ENCODE measurements at places on chromosomes 1 and 21.

DNA sequence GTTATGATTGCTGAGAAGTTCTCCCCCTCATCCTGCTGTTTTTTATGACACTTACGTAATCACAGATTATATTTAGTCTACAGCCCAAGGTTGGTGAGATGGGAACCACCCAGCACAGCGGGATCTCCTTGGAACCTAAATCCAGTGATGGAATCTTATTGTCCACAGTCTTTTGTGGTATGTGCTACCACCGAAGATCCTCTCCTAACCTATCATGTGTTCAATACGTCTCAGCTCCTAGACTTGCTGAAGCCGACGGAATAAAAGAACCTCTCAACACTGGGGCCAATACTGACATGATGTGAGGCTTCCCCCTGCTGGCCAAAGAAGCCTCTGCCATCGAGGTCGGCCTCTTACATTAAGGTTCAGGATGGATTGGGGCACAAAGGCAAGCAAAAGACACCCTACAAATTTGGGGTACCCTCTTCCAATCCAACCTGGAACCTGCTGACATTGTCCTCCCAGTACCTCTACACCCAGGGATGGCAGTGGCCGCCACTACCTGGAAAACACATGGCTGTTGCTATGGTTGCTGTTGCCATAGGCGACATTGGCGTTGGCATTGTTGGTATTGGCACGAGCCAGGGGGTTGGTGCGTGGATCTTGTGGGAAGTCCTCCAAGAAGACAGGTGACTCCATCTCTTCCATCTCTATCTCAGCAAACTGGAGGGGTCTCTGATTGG is 19.4 kb upstream of the KIF21B start:
- peak; percentile 80 for DNase-seq

DNA sequence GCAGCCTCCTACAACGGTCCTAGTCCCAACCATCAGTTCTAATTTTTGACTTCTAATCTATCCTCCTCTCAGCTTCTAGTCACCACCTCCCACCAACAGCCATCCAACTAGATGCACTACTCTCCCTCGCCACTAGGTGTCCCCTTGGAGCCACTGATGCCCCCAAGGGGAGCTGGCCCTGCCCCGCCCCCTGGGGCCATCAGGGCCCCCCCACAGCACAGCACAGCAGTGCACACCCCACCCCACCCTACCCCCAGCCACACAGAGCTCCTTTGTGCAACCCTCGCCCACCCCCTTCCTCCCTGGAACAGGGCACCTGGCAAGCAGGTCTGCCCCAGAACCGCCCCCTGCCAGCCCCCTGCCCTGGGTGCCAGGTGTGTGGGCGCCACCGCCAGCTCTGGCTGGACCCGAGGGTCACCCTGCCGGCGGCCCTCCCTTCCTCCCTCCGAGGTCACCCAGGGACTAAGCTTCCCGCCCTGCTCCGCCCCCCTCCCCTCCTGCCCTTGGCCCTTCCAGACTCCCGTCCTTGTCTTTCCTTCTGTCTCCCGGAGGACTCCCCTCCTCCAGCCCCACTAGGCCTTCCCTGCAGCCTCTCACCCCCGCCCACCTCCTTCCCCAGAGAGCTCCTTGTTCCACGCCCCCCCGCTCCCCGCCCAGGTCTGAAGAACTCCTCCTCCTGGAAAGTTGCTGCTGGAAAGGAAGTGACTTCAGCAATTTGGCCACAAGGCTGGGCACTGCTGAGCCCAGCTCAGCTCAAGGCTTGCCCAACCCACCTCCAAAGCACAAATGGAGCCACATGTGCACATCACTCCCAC is 47.0 kb downstream of the AHDC1 start:
- DNase-seq = peak; percentile 94

DNA sequence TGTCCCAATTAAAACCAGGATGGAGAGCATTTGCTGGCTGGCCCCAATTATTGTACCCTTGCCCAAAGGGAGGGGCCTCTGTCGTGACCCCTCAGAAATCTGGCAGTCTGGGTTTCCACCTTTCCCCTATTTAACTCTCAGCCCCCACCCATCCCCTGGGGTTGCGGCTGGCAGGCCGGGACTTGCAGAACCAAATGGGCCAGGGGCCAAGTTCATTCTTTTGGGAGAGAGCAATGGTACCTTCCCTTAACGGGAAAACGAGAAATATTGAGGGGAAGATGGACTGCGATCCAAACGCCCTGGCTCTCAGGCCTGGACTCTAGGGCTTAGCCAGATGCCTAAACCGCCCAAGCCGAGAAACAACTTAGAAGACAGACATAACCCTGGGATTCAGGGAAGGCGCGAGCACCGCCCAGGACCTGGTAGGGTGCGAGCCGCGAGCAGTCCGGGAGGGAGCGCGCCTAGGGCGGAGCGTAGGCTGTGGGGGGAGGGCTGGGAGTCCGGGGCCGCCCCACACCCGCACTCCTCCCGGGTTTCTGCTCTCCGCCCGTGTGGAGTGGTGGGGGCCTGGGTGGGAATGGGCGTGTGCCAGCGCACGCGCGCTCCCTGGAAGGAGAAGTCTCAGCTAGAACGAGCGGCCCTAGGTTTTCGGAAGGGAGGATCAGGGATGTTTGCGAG is at the start of gene SLC27A3:
Gene SLC27A3 (plus strand): TSS at position 628 of the 678 bp plus-strand sequence. CDS start 91 bp downstream, outside the sequence.
- DNase-seq = no peak

- DNase-seq = no peak
These were observed 444.8 kb downstream of the KIF26B start for GRCh38 chr1:245599371-245600174.

DNA sequence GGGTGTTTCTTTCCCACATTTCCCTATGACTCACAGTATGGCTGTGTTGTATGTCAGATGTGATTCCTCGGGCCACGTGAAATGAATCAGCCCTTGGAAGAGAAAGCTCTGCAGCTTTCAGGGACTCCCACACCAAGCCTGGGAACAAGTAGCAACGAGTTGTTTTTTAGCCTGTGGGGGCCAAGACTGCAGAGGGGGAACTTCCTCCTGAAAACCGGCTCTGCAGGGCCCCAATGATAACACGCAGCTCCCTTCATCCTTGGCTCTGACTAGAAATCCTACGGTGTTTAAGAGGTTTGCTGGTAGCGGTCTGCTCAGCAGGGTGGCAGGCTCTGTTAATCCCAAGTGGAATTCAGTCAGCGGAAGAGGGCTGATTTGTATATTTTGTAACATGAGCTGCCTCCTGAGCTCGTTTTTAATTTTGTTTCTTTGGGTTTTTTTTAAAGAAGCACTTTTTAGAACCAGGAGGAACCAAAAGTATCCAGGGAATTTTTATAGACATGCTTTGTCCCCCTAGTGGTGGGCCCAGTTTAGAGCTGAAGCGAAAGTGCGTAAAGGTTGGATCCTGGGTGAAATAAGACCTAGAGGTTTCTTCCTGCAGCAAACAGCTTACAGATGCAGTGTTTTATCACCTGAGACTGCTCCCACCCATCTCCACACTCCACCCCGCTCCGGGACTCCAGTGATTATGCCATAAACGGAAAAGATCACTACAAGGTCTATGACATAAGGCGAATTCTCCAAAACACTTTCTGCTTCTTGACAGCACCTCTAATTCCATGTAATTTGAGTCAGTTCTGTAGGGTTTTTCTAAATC is 48.8 kb downstream of the LAMC2 start:
- DNase-seq = no peak

DNA sequence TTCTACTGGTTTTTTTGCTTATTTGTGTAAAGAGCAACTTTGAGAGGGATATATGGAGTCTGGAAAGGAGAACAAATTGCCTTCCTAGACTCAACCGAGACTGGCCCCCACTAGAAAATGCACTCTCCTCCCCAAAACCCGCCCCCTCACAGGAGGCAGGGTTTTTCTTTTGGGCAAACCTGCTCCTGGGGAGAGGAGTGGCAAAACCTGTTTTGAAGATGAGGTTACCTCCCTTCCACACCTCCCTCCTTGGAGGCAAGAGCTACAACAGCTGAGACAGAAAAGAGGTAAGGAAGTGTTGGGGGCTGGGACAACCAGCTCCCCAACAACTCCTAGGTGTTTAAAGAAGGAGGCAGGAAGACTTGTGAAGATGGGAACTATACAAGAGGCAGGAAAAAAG is at the start of gene BNIPL:
Gene BNIPL (plus strand): TSS at position 231 of the 400 bp plus-strand sequence. CDS start 140 bp downstream, at position 371.
- no peak for DNase-seq

GRCh38 chr1:94072840-94073522 is 48.0 kb downstream of the ABCA4 start:
- DNase-seq = no peak
